ENCODE measurements at places on chromosomes 1 and 21.

- no peak for DNase-seq
Observed at GRCh38 chr1:202631076-202631923, 79.0 kb downstream of the SYT2 start.

- DNase-seq, result no peak
Observed at GRCh38 chr1:38332649-38333310, 286.2 kb upstream of the POU3F1 start.

GRCh38 chr1:218711884-218712674 is 366.9 kb downstream of the TGFB2 start:
- DNase-seq, result no peak

GRCh38 chr1:240618946-240619345 is 7.0 kb upstream of the GREM2 start:
- DNase-seq, result no peak

- no peak for DNase-seq
Observed at GRCh38 chr1:85375493-85375892, 89.5 kb downstream of the DDAH1 start.

DNA sequence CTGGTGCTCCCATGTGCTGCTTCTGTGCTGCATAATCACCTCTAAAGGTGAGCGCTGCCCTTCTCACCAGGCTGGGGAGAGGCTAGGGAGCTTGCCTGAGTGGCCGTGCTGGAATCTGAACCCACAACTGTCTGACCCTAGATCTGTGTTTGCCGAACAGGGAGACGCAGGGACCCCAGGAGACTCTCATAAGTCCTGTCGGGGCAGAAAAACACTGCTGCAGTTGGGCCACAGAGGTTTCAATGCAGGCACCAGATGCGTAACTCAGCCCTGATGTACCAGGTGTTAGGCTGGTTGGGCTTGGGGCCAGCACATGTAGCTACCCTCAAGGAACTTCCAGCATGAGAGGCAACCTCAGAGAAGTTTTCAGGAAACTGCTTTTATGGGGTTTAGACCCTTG is 49.5 kb upstream of the DMRTB1 start:
- DNase-seq, result no peak

DNA sequence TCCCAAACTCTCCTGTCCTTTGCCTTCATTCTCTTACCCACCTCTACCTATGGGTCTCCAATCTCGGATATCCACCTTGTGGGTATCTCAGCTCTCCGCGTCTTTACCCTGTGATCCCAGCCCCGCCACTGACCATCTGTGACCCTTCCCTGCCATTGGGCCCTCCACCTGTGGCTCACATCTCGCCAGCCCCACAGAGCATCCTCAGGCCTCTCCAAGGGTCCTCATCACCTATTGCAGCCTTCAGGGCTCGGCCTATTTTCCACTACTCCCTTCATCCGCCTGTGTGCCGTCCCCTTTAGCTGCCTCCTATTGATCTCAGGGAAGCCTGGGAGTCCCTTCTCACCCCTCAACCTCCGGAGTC is 11.1 kb downstream of the BCAN start:
- no peak for DNase-seq

GRCh38 chr1:35441926-35442579 is 115.2 kb downstream of the KIAA0319L start:
- no peak for DNase-seq

DNA sequence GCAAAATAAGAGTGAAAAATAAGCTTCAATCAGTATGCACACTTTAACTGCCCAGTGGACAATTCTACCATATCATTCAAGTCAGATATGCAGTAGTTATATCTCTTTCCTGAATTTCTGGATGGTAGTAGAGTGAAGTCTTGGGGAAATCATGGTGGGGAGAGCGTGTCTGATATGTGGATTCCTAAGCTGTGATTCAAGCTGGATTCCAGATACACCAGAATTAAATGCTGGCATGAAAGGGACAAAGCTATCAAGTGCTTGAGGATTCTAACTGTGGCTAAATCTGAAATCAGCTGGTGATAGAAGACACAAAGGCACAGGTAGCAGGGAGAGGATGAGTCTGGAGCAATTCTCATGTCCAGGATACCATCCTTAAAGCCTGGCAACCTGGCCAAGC is 323.5 kb downstream of the DUSP10 start:
- no peak for DNase-seq

DNA sequence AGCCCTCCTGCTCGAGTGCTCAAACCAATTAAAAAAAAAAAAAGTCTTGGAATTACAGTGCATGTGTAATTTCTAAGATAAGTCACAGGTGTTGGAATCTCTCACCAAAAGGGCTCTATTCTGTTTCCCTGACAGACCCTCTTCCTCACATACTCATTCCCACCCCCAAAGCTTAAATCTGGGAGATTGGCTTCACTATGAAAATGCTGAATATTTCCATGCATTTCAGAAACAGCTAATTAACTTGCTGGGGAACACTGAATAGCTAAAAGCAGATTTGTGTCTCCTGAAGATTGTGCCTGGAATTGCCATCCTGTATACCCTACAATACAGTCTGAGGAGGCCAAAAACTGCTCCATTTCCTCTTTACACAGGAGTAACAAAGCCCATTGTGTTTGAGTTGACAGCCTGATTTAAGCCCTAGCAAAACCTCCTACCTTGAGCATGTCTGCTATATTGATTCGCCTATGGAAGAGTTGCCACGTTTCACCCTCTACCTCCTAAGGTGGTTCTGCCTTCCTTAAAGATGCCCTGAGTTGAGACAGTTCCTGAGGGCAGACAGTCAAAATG is 1.4 kb upstream of the PIK3R3 start:
- no peak for DNase-seq

GRCh38 chr1:79638382-79638781 is 631.9 kb upstream of the ADGRL4 start:
- no peak for DNase-seq

DNA sequence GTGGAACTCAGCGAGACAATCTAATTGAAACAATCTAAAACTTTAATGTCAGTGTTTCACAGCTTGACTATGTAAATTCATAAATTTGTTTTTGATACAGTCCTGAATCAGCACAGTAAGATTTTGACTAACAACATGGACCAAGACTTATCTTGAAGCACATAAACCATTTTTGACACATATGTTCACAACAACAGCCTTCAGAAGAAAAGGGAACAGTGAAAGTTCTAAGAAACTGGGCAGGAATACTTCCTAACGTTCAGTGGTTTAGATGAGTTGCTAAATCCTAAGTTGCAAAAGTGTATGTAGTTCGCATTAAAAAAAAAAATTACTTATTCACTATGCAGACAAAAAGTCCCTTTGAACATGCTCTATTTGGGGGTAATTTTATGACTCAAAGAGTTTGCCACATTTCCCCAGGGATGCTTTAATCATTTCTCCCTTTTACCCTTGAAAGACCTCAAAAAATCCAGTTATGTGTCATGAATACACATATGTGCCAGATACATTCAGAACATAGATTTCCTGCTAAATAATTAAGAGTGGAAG is 120.2 kb downstream of the MRPL39 start:
- no peak for DNase-seq

GRCh38 chr21:41557884-41558283 is 49.9 kb upstream of the TMPRSS2 start:
- no peak for DNase-seq

DNA sequence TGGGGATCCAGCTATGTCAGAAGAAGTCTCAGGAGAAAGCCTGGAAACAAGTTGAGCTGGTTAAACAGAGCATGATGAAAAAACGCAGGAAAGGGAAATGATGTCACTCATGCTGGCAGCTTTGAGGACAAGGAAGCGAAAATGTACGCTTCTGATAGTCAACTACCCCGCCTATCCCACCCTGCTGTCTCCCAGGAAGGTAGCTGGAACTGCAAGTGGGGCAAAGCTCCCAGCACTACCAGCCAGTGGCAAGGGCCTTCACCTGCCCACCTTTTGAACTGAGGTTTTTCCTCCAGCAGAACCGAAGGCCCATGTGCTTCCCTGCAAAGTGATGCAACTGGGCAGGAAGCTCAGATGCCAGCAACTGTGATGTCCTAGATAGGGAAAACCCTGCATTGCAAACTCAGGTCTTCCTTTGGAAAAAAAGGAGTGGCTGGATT is 6.3 kb upstream of the IL20 start:
- DNase-seq, result no peak

- no peak for DNase-seq
Observed at GRCh38 chr1:194194724-194195123, 1008.3 kb upstream of the B3GALT2 start.

DNA sequence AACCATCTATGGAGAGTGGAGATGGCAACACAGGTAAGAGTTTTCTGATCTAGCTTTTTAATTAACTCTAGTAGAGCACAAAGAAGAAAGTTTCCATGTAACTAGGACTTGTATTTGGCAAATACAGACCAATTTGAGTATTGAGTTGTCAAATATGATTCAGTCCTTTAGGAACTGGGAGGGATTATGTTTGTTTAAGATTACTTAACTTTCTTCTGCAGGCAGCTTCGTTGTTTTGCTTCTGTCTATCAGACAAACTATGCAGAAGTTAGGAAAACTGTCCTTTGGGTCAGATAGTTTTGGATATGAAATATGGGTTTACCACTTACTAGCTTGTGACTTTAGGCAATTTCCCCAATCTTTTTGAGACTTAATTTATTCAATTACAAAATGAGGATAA is 111.8 kb downstream of the POU2F1 start:
- no peak for DNase-seq

GRCh38 chr1:231983588-231984193 is 357.1 kb downstream of the DISC1 start:
- no peak for DNase-seq

DNA sequence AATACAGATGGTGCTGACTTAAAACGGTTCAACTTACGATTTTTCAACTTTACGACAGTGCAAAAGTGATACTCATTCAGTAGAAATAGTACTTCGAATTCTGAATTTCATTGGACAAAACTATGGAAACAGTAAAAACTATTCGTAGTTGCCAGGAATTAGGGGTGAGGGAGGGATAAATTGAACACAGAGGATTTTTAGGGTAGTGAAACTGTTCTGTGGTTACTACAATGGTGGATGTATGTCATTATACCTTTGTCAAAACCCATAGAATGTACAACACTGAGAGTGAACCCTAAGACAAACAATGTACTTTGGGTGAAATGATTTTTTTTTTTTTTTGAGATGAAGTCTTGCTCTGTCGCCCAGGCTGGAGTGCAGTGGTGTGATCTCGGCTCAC is 7.5 kb downstream of the DDR2 start:
- DNase-seq, result no peak

- DNase-seq, result peak; percentile 42
Observed at GRCh38 chr21:38355992-38356781, 99.4 kb downstream of the KCNJ15 start.

DNA sequence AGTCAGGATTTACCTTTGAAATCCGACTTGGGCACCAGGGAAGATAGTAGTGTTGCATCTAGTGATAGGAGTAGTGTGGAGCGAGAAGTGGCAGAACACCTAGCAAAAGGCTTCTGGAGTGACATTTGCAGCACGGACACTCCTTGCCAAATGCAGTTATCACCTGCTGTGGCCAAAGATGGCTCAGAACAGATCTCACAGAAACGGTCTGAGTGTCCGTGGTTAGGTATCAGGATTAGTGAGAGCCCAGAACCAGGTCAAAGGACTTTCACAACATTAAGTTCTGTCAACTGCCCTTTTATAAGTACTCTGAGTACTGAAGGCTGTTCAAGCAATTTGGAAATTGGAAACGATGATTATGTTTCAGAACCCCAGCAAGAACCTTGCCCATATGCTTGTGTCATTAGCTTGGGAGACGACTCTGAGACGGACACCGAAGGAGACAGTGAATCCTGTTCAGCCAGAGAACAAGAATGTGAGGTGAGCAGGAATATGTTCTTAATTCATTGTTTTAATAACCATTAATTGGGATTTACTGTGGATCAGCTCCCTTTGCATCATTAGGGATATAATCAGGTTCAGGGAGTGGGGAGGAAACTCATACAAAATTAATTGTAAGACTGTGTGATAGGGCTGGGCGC is 28.3 kb downstream of the BACH1 start:
- DNase-seq, result no peak

GRCh38 chr1:116855191-116855619 is 54.5 kb upstream of the PTGFRN start:
- DNase-seq, result no peak

DNA sequence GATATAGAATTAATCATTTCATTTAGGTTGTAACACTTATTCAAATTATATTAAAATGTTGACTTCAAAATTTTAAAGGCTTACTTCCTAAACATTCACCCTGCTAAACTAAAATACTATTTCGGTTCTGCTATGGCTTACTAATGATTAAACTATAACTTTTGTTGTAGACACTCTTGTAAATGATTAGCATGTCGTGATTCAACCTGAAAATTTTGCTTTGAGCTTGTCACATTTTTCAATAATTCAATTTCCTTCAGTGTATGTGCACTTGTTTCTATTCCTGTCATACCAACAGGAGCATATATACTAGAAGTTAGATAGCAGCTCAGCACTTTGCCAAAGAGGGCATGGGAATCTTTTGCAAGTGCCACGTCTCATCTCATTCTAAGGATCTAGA is 1018.8 kb downstream of the AMY1C start:
- DNase-seq, result no peak

GRCh38 chr1:180632326-180633056 is 669 bp downstream of the XPR1 start:
- peak; percentile 27 for DNase-seq

DNA sequence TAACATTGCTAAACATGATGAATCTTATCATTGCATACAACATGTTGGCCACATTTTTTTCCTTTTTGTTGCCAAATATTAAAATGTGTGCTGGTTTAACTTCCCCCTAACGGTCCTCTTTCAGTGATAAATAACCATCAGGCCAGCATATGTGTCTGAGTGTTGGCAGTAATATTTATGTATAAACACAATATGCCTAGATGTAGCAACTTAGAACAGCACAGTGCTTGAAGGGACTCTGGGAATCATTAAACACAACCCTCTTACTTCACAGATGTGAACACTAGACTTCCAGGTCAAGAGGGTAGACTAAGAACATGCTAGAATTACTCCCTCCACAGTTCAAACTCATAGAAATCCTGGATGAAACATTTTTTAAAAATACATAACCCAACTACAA is 581.8 kb downstream of the PLPP3 start:
- DNase-seq, result no peak

GRCh38 chr1:184686540-184686939 is 68.1 kb downstream of the EDEM3 start:
- no peak for DNase-seq

- no peak for DNase-seq
Observed at GRCh38 chr1:160653620-160654016, 6.8 kb upstream of the SLAMF1 start.

DNA sequence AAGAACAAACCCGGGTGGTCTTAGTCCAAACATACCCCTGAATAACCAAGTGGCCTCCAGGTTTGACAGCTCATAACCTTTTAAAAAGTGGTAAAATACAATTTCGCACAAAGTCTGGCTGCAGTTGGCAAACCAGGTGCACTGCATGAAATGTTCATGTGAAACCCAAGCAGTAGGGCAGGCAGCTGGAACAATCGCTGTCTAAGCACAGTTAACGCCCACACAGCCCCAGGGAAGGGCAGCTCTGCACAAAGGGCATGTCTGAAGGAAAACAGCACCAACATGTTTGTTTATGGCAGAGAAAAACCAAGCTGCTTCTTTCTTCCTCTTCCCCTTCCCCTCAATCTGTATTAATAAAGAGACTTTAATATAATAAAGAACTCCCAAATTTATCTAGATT is 49.5 kb downstream of the KIAA1614 start:
- DNase-seq, result no peak

- DNase-seq, result peak; percentile 50
Observed at GRCh38 chr1:85200463-85201339, at the start of gene SYDE2. TSS of gene SYDE2 (minus strand) at chr1:85201016. CDS start at chr1:85200996, 20 bp downstream.
